Activated CD8-positive, alpha-beta T cell treated with anti-CD3 and anti-CD28 coated beads, Interleukin-2, amount 10 ng/mL, durations not matched to agents 7 days and 5 days (primary cell): ENCODE measurements at places on chromosomes 6 and 20. TPM values are rescaled to one million over a fixed set of nuclear protein-coding genes. Genes with fewer than 3 reads are reported as not detected.

The ZSCAN23 gene
- 0.79 TPM for total RNA-seq

The TCF19 gene
- 122 TPM for total RNA-seq

The RAE1 gene
- total RNA-seq: 35.0 TPM

The RNF182 gene
- not detected for total RNA-seq

The MUC22 gene
- total RNA-seq: not detected

The CARMIL1 gene
- 4.8 TPM for total RNA-seq
